ENCODE measurements at places on chromosomes 16 and 17.

GRCh38 chr16:16868727-16869126 lies 489.8 kb downstream of the NPIPA7 start:
- no peak for DNase-seq

DNA sequence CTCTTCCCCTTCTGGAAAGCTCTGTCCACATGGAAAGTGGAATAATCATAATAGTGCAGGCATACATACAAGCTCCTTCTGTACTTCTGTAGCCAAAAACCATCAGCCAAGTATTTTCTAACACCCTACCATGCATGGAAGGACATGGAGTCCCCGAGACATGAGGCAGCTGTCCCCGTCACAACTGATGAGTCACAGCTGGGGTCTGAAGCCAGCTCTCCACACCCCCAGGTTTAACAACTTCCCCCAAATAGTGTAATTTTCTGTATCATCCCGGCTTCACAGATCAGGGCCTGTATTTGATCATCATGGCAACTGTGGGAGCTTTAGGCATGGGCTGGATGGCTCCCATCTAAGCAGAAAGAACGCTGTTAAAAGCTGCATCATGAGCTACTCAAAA lies 16.6 kb downstream of the C16orf96 start:
- DNase-seq = no peak

DNA sequence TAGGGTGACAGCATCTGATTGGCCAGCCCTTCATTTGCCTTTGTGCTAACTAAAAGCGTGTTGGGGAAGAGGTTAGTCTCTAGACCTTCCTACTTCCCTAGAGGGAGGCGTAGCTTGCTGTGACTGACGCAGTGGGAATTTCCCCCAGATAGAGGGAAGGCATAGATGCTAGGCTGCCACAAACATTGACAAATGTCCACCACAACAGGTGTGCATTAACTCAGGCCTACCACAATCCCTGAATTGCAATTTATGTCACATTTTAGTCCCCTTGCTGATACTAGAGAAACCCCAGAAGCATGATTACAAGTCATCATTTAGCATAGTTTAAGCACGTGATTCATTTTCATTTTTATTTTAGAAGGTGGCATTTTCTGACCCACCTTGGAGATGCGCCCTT lies 76.3 kb upstream of the WSB1 start:
- no peak for DNase-seq

DNA sequence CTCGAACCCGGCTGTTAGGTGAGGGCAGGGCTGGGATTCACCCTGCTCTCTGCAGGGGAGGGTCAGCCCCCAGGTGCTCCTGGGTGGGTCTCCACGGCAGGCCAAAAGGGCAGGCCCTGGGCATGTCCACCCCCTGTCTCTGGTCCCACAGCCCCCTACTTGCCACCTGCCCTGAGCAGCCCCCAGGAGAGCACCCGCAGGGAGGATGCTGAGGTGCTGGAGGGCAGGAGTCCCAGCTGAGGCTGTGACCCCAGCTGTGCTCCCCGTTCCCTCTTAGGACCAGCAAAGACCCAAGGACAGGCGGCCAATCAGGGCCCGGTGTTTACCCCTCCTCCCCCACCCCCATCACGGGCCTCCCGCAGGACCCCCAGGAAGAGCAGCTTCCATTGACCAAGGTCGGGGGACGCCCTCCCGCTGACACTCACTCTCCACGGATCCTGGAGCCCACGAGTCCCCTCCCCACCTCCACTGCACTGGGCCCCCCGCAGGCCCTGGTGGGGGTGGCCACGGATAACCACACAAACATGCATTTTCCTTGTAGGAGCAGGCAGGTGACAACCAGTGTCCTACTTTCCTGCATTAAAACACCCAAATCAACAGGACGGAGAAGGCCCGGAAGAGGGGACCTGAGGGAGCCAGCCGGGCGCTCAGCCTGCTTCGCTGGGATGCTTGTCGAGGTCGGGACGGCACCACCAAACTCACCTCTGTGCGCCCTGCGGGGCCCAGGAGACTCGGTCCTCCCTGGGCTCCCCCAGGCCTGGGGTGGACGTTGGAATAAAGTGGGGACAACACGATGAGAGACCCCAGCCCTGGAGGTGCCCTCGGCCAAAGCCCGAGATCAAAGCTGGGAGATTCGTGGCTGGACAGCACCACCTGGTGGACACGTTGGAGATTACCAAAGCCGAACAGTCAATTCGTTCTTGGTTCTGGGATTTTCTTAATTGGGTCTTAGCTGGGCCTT lies 22.5 kb upstream of the ENPP7 start:
- no peak for DNase-seq

- DNase-seq = peak; percentile 25
These were observed 879 bp downstream of the SOCS1 start for GRCh38 chr16:11254913-11255736.

DNA sequence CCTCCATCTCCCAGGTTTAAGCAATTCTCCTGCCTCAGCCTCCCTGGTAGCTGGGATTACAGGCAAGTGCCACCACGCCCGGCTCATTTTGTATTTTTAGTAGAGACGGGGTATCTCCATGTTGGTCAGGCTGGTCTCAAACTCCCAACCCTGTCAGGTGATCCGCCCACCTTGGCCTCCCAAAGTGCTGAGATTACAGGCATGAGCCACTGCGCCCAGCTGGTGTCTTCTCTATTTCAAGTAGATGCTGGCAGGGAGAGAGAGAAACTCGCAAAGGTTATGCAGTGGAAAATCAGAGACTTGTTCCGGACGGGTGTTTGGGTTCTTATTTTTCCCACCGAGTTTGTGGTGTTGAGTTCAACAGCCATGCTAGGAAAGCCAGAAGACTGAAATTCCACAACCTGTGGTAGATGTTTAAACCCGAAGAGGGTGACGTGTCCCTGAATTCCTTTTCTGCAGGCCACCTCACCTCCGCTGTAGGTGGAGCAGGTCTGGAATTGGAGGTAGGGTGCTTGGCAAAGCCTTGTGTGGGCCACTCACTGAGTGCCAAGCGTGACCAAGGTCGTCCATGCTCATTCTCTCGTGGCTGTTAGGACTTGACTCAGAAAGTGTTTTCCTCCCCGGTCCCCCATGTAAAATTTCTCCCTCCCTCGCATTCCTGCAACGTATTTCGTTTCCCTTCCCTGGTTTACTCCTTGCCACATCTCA lies 7.3 kb upstream of the ZDHHC7 start:
- no peak for DNase-seq

GRCh38 chr17:50634224-50634914 lies at the start of gene ABCC3:
ABCC3 (plus strand) TSS chr17:50634881; CDS start chr17:50634937, 56 bp downstream.
- no peak for DNase-seq

GRCh38 chr17:76820039-76820438 lies 48.2 kb upstream of the MGAT5B start:
- DNase-seq = peak; percentile 84

- no peak for DNase-seq
These were observed 51.3 kb upstream of the CCL1 start for GRCh38 chr17:34414339-34414738.

DNA sequence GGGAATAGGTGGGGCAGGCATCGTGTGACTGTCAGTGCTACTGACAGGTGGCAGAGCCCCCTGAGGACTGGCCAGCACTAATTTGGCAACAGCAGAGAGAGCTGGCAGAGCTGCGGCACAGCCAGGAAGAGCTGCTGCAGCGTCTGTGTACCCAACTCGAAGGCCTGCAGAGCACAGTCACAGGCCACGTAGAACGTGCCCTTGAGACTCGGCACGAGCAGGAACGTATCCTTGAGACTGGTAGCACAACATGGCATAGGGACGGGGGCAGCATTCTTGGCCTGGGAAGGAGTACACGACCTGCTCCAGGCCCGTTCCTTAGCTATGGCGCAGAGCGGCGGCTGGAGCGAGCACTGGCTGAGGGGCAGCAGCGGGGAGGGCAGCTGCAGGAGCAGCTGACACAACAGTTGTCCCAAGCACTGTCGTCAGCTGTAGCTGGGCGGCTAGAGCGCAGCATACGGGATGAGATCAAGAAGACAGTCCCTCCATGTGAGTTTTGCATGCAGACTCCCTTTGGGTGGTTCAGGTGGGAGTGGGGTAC lies 3.0 kb upstream of the NRN1L start:
- DNase-seq = no peak

GRCh38 chr16:18839555-18839954 lies 38.2 kb upstream of the ARL6IP1 start:
- DNase-seq = no peak

GRCh38 chr17:66702106-66702936 lies 132.6 kb upstream of the CACNG5 start:
- DNase-seq = no peak

- peak; percentile 6 for DNase-seq
These were observed 1.7 kb upstream of the NLRP1 start for GRCh38 chr17:5585836-5586521.

All from NCI-H2107 (cell line).